ENCODE measurements at places on chromosomes 2 and 18.

DNA sequence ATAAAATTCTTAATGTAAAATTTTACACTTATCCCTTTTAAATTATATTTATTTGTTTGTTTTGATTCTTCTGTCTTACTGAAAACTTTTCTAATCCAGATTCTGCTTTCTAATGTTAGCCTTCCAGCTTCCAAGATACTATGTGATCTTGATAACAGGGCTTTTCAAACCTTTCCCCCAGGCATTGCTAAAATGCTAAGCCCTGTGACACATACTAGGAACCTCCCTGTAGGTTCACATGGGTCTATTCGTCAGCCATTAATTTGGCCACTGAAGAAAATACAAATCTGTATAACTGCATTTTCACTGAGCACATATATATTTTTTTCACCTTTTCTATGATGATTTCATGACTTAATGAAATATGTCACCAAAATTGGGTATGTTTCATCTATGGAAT lies 92.8 kb upstream of the MAP4K3 start:
- DNase-seq = no peak

GRCh38 chr2:191863988-191864387 lies 17.1 kb upstream of the CAVIN2 start:
- no peak for DNase-seq

GRCh38 chr2:106338043-106338442 lies 130.2 kb downstream of the RGPD3 start:
- no peak for DNase-seq

DNA sequence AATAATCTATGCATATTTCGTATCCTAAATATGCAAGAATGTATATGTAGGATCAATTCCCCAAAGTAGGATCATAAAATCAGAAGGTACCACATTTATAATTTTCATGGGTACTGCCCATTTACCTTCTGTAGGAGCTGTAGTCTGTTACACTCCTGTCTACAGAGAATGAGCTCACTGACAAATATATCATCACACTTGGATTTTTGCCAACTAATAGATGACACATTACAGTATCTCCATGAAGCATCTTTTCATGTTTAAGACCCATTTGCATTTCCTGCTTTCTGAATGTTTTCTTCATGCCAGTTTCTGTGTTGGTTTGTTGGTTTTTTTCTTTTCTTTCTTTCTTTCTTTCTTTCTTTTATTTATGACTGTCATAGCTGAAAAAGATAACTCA lies 70.9 kb upstream of the EML6 start:
- no peak for DNase-seq

DNA sequence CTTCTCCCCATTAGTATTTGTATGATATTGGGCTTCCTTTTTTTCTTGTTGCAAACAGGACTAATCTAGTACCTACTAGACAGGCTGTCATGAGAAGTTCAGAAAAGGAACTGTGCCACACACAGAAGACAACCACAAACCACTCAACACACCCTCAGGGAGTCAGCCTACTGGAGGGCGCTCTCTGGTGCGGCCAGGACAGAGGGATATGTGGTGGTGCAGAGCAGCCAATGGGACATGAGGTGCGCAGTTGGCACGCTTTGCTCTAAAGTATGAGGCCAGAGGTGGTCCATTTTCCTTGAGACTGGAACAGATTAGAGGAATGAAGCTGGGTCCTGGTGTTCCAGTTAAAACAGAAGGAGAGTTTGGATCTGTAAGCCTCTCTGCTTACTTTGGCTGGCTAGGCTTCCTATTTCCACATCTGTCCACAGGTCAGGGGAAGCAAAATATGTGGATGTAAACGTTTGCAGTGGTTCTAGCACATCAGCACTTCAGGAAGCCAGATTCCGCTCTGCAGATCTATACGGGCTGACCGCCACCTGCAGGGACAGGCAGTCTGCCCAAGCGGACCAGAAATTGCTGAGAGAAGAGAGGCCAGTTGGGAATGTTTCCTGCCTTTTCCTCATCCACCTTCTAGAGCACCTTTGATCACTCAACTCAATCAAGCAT lies 114.1 kb downstream of the GFPT1 start:
- no peak for DNase-seq

DNA sequence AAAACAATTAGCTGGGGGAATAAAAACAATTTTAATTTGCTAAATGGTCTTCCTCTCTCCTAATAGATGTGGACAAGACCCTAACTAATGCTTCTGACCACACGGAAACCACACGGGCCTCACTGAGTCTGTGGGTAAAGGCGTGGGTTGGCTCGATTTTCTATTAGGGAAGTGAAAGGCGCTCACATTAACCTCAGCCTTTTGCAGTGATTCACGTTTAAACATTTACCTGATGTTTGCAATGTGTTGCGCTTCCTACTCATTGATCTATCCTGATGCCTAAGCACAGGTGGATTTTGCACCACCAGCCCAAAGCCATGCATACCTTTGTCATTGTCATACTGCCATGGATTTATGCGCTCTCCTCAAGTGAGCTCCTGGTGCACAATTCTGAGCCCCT lies 35.6 kb upstream of the NRP2 start:
- no peak for DNase-seq

- DNase-seq = no peak
These were observed 130.0 kb downstream of the NDUFA10 start for GRCh38 chr2:239895116-239895515.

DNA sequence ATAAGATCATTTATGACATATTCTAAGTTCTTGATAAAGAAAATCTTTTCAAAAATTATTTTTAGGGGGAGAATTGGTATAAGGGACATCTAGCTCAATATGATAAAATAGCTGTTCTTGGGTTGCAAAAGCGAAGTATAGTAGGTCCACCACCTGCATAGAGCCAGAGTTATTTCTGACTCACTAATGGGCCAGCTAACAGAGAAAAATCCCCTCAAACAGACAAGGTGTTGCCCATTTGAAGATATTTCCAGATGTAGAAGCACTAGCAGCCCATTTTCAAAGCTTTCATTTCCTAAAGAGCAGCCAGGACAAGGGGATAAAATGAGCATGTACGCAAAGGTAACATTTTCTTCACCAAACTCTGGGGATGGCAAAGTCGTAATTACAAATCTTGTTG lies 165.7 kb upstream of the FN1 start:
- DNase-seq = no peak

GRCh38 chr2:8648441-8649213 lies 33.2 kb upstream of the ID2 start:
- DNase-seq = no peak

- DNase-seq = no peak
These were observed 302.5 kb downstream of the NRXN1 start for GRCh38 chr2:50729306-50730049.

DNA sequence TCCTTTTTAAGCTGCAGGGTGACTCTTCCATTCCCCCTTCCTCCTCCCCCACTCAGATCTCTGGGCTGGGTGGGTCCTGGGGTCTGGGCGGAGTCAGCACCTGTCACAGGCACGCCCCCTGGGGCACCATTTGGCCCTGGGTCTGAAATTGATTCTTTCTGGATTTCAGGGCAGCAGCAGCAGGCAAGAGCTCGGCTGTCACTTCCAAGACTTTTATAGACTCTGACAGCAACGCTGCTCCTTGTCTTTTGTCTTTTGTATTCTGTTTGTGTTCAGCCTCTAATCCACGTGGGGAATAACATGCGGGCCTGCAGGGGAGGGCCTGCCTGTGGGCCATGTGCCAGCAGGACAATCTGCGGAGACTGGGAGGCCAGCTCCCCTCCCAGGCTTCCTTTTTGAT lies 3.9 kb downstream of the BOD1L2 start:
- DNase-seq = no peak

GRCh38 chr2:29063646-29064345 lies 10.5 kb downstream of the PCARE start:
- no peak for DNase-seq

DNA sequence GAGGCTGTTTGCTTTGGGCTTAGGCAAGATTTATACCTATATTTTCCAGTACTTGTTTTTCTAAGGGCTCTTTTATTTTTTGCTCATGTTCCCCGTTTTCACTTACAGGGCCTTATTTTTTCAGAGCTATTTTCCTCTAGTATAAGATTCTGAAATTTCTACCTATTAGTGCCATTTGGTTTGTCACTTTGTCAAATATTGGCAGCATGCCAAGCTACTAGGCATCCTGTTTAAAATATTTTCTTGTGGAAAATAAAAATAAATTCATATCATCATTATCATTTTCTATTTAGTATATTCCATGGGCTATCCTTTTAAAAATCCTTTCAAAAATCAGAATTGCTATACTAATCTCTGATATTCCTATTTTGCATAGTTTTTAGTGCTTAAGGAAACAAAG lies 64.8 kb upstream of the CHST9 start:
- DNase-seq = no peak

DNA sequence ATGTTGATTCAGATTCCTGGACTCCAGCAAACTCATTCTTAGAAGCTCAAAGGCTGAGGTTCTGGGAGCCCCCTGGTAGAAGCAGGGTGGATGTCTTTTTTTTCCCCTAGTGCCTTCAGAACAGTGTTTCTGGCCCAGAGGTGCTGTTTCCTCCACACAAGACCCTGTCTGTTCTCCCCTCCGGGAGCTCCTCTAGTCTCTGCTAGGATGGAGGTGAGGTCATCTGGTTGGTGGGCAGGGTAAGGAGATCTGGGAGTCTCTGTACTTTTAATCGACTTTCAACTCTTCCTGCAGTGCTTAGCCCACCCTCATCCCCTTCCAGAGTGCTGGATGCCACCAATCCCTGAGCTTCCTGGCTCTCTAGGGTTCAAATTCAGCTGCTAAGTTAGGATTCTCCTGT lies 192.0 kb downstream of the SH3BP4 start:
- no peak for DNase-seq

DNA sequence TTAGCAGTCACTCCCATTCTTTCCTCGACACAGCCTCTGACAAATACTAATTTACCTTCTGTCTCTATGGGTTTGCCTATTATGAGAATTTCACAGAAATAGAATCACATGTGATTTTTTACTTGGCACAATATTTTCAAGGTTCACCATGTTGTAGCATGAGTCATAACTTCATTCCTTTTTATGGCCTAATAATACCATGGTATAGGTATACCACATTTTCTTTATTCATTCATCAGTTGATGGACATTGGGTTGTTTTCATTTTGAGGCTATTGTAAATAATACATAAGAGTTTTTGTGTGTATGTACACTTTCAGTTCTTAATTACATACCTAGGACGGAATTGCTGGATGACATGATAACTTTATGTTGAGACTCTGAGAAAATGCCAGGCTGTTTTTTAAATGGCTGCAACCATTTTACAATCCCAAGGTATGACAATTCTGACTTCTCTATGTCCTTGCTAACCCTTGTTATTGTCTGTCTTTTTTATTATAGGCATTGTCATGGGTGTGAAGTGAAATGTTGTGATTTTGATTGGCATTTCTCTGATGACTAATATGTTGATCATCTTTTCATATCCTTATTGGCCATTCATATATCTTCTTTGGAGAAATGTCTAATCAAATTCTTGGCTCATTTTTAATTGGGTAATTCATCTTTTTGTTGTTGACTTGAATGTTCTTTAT lies 87.9 kb downstream of the IRS1 start:
- DNase-seq = no peak

DNA sequence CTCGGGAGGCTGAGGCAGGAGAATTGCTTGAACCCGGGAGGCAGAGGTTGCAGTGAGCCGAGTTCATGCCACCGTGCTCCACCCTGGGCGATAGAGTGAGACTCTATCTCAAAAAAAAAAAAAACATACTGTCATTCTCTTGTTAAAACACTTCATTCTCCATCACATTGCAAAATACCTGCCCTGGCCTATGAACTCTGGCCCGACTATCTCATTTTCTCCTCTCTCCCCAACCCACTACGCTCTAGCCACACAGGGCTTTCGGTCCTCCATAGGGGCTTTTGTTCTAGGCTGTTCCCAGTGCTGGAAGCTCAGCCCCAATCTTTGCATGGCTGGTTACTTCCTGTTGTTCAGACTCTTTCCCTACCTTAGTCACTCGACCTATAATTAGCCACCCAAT lies 10.3 kb downstream of the CEP76 start:
- no peak for DNase-seq

- no peak for DNase-seq
These were observed 358.9 kb upstream of the LRATD1 start for GRCh38 chr2:14273650-14274049.

GRCh38 chr2:67215214-67216055 lies 181.7 kb upstream of the ETAA1 start:
- DNase-seq = no peak

Data from stimulated activated CD8-positive, alpha-beta memory T cell treated with anti-CD3 and anti-CD28 coated beads, Interleukin-2, amount 100 ng/mL, for 1 hour (primary cell).